ENCODE measurements at places on chromosomes 12 and 14.

DNA sequence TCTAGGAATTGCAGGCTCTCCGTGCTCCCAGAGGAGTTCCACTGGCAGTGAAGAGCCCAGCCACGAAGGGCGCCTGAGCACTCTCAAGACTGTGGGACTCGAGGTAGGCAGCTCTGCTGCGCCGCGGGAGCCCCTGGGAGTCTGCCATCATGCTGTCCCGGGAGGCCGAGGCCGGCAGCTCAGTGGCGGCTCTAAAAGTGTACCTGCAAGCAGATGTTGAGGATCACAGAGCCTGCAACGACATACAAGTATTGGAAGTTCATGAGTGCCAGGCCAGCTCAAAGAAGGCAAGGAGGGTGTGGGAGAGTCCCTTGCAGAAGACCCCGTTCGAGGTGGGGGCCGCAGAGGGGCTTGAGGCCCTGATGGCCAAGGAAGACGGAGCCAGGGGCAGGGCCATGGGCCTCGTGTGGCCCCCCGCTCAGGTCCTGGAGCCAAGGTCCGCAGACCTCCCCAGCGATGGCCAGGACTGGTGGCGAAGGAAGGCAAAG, 62.7 kb downstream of the MUCL1 start:
- no peak for DNase-seq

DNA sequence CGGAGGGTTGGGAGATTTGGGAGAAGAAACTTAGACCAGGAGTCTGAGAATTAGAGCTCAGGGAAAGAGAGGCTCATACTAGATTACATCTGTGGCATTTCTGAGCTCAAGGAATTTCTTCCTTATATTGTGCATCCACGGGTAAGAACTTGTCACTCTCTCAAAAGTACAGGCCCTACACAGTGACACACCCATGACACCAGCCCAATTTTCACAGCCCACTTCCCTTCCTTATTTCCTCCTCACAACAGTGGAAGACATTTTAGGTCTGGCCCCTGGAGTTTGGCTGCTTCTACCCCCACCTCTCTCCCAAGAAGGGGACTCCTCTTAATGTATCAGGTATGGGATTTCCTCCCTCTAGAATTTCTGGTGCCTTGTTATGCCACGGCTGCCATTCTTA, 9.2 kb upstream of the ZNF385A start:
- DNase-seq = no peak

GRCh38 chr12:108826807-108827721, 30.3 kb downstream of the SSH1 start:
- DNase-seq = no peak

DNA sequence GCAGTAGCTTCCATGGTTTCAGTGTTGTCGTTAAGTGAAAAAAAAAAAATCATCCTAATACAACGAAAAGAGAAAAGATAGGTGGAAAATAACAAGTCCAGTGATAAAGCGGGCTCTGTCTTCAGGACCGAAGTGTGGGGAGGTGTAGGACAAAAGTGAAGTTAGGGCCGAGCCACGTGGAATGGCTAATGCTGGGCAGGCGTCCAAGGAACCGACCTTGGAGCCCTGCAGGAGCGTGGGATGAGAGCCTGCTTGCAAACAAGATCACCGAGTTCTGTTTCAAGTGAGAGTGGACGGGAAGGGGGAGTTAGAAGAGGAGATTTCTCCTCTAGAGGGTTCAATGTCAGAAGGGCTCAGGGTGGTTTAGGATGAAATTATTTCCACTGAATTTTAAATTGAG, 22.2 kb downstream of the A2ML1 start:
- no peak for DNase-seq

DNA sequence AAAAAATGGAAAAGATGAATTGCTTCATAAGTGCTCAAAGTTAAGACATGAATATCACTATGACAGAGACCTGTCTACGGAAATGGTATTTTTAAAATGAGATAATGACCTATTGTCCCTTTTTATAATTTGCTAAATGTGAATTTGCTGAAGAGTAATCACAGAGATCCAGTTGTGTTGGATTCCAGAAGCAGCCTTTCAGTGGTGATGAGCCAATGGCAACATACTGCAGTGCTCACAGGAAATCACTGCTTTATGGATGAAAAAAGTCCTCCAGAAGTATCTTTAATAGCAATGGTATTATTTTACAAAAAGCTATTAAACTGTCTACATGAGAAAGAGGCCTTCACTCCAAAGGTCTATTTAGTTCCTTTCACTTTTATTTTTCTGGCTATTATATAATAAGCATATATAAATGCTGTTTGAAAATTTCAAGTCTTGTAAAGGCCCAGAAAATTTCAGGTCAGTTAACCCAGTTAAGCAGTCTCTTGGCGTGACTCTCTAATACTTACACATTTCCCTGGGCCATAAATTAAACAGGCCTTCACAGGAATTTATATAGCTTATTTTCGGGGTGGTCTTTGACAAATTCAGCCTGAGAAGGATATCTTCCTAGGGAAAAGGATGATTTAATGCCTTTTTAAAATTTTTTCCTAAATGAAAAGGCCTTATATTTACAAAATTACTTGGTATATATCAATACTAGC, 55.4 kb downstream of the KCNJ8 start:
- no peak for DNase-seq

GRCh38 chr12:95147866-95148265, 69.4 kb downstream of the FGD6 start:
- DNase-seq = no peak

GRCh38 chr12:54360717-54361456, 3.4 kb downstream of the GPR84 start:
- peak; percentile 41 for DNase-seq

DNA sequence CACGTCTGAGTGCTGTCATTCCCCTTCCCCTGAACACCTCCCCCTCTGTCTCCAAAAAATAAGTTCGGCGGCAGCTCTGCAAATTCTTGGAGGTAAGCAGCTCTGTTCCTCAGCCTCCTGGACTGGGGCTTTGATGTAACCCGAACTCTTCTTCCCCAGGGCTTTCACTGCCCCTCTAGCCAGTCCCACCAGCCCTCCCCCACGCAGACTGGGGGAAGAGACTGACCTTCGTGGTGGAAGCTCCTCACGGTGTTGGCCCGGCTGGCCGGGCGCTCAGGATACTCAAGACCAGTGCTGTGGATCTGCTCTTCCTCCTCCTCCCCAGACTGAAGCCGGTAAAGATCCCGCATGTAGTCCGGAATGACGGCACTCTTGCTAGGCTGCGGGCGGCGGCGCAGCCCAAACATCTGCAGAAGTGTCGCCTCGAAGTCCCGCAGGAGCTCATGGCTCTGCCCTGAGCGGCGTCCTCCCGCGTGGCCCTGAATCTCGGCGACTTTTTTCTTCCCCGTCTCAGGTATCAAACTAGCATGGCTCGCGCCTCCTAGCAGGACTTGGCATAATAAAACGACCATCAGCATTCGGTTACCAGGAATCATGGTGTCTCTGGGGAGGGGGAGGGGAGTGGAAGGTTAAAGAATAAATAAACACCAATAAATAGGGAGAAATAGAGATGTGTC, 4.9 kb downstream of the BMP4 start:
- no peak for DNase-seq

- DNase-seq = no peak
Observed at GRCh38 chr14:34676516-34677211, 37.7 kb downstream of the CFL2 start.

DNA sequence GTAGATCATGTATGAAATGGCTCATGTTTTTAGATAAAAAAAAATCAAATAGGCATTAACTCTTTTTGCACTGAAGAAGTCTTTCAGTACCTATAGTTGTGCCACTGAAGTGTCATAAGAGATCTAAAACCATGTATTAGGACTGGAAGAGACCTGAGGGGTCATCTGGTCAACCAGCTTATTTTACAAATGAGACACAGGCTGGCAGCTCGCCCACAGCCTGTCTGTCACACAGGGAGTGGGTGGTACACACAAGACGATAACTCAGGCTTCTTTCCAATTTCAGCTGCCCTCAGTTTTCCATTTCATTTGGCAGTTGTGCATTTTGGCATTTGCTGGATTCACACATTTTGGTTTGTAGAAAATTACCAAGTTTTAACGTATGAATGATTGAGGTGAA, 34.7 kb downstream of the C12orf75 start:
- no peak for DNase-seq

GRCh38 chr12:130880411-130880885, 8.6 kb downstream of the RAN start:
- no peak for DNase-seq

Data from activated T-cell treated with anti-CD3 and anti-CD28 coated beads for 4 hours (primary cell).